ENCODE measurements at places on chromosomes 3 and 15.

- DNase-seq, result peak; percentile 80
Measured at GRCh38 chr3:136751316-136752171, 634 bp downstream of the STAG1 start.

DNA sequence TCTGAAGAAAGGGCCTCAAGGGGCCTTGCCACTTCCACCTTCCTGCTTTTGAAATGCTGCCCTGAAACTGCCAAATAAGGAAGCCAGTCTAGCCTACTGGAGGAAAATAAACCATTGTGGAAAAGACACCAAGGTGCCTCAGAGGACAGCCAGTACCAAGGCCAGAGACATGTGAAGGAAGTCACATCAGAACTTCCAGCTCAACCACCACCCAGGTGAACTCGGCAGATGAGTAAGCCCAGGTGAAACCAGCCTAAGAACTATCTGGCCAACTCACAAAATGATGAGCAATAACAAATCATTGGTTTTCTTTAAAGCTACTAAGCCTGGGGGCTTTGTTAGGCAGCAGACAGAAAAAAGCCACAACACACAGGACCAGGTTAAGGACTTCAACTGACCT is 103.0 kb downstream of the MAGI1 start:
- DNase-seq, result no peak

DNA sequence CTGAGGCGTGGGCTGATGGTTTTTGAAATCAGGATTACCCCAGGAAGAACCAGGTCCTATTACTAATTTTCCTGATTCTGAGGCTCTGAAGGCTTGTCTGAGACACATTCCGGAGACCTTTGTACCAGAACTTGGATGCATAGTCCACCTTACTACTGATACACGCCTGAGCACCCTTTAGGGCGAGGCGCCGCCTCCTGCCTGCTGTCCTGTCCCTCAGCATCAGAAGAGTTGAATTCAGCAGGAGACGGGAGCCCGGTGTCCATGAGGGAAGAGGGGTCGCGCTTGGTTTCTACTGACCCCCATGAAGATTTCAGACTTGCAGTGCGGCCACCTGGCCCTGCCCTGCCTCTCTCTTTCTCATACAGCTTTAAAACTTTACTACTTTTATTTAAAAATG is 49.9 kb downstream of the KLF13 start:
- DNase-seq, result no peak

GRCh38 chr15:82781349-82781748 is 24.5 kb downstream of the FSD2 start:
- DNase-seq, result no peak

DNA sequence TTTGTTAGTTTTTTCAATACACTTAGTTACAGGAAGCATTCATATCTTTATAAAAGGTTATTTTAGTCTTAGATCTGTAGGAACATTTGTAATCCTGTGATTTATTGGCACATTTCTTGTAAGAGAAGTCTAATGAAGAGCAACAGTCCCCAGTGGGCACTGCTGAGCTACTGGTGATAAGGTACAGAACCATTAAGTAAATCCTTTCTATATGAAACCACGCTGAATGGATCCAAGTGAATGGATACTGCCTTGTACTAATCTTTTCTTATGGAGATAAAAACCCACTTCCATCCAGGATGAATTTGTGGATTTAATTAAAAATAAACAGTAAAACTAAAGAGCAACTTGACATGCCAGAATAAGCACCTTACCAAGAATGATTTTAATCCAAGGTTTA is 64.0 kb downstream of the SHQ1 start:
- DNase-seq, result no peak

GRCh38 chr3:139313921-139314320 is 29.9 kb upstream of the MRPS22 start:
- DNase-seq, result no peak

GRCh38 chr3:11778248-11778647 is 68.4 kb downstream of the TAMM41 start:
- DNase-seq, result no peak

DNA sequence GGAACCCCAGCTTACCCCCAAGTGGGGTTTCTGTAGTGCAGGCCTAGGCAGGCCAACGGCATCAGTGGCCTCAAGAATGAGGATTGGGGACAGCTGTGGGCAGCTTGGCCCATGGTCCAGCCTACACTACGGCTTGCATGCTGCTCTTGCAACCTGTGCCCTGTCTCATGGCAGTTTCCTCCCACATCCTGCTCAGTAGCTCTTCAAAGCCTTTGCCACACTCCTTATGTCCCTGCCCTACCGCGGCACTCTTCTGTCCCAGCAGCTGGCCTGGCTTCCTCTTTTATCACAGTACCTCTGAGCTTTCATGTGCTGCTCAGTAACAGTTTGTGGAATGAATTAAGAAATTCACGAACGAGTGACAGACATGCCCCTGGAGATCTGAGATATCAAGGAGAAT is 431.0 kb downstream of the EPHB1 start:
- DNase-seq, result no peak

- no peak for DNase-seq
Measured at GRCh38 chr3:181943285-181943684, 231.6 kb downstream of the SOX2 start.

DNA sequence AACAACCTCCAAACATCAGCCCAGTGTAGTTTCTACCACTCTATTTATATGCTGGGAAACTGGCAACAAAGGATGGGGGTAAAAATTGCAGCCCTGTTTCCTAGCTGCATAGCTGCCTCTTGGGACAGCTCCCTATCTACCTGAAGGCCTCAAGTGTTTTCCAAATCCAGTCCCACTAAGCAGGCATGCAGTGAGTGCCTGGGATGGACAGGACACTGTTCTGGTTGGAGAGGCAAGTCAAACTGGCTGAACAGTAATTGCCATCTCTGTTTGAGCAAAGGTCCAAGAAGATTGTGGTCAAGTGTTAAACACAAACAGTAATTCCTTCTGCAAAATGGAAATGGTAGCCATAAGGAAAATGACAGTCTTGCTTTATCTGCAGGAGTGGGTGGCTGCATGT is 125.4 kb downstream of the FMN1 start:
- no peak for DNase-seq

DNA sequence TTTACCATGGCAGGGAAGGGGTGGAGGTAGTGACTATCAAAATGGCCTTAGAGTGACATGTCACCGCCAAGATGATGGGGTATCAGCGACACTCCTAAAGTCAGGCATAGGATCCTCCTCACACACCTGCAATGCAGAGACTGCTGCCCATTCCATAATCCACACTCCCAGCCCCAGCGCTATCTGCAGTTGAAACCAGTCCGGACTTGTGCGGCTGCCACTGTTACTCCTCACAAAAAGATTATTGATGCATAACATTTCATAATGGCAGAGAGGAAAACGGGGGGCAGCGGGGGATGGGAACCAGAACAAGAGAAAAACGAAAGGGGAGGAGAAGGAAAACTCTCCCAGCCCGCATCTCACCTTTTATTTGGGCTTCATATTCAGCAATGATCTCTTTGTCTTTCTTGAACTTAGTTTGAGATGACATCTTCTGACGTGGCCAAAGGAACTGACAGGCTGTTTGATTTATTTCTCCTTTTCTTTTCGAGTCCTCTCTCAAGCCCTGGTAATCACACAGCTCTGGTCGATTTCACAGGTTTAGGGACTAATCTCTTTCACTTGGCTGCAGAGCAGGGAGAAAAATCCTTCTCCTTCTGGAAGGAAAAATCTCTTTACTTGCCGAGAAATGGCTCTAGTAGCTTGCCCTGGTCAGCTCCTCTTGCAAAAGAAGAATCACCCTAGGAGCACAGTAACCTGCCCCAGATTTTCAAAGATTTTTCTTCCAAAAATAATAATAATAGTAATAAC is 749 bp downstream of the SRGAP3 start:
- DNase-seq, result no peak

GRCh38 chr3:120174811-120175539 is 80.7 kb upstream of the GSK3B start:
- no peak for DNase-seq

- DNase-seq, result no peak
Measured at GRCh38 chr3:156133076-156133475, 12.7 kb downstream of the KCNAB1 start.

DNA sequence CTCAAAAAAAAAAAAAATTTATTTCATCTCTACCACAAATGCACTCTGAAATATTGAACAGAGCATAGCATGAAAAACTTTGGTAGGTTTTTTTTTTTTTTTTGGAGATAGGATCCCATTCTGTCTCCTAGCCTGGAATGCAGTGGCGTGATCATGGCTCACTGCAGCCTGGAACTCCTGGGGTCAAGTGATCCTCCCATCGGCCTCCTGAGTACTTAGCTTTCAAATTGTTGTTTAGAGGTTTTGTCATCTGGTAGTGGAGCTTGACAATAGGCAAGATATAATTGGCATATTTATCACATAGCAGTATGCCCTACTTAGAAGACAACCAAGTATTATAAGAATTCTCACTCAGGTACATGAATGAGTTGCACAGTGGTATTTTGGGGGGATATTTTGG is 234.2 kb upstream of the ST8SIA2 start:
- no peak for DNase-seq

DNA sequence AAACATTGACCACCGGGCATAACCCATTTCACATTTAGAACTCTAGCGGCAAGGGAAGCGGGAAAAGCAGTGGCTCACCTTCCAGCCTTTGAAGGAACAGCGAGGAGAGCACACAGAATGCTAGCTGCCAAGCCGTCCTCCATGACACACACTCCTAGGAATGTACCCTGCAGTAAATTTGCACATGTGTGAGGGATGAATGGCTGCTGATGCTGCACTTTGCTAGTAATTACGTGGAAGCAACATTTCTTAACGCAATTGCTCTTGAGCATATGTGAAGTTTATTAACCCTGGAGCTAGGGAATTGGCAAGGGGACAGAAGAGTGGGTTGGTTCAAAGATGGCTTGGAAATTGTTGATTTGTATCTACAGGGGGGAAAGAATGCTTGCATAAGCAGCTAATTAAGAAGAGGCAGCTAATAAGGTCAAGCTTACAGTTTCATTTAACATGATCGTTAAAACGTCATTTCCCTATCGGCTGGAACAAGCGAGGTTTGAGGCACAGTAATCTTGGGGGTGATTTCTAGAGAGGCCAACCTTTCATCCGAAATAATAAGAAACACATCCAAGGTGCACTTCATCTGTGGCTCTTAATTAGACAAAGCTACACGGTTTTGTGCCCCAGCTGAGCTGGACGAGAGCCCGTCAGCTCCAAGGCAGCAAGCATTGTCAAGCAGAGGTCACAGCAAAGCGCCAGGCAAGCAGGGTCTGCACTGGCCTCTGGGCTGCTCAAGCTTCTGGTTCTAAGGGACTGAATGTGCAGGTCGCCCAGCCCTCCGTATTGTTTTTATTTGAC is 123.4 kb downstream of the CHSY1 start:
- DNase-seq, result peak; percentile 98

DNA sequence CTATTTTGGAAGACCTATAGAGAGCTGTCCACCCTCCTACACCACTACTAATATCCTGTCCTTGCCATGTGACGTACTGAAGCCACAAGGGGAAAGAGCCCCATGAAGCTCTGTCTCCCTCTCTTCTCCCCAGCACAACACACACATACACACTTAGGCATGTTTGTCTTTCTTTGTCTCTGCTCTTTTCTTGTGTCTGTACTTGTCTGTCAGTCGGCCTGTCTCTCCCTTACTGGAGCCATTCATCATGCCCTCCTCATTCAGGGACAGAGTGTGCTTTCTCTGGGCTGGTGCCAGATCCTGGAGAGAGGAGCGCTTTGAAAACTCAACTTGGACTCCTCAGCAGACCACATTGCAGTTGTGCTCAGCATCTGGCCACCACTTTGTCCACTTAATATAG is 47.6 kb downstream of the PSMD6 start:
- DNase-seq, result peak; percentile 29

GRCh38 chr3:109532257-109533216 is 195.2 kb upstream of the DPPA4 start:
- DNase-seq, result peak; percentile 64

DNA sequence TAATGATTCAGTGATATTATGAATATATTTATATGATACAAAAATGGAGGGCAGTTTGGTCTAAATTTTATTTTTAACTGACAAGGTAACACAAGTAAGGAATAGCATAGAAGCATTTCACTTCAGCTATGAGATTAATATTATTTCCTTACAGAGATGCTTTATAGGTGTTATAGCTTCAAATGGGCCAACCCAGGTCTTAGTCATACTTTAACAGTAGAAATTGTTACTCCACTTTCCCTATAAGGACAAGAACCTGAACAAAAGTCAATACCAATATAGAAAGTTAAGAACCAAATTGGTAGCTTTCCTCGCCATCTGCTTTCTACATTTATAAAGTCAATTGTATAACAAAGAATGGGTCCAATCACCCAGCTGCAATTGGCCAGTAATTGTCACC is 570.6 kb downstream of the FOXP1 start:
- DNase-seq, result no peak

GRCh38 chr3:189303584-189303983 is 131.8 kb downstream of the TPRG1 start:
- no peak for DNase-seq

DNA sequence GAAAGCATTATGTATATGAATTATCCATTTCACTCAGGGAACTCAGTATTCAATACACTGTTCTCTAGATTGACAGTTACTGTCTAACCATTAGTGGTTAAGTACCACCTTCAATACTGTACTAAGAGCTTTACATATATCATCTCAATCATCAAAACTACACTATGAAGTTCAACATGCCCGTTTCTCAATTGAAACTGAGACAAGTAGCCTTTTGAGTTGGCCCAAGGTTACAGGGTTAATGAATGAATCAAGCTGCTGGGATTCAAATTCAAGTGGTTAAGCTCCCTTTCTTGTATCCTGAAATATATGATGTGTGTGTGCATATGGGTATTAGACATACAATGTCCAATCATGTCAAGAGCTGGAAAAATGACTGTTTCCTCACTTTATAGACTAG is 5.8 kb downstream of the TASOR start:
- DNase-seq, result no peak

DNA sequence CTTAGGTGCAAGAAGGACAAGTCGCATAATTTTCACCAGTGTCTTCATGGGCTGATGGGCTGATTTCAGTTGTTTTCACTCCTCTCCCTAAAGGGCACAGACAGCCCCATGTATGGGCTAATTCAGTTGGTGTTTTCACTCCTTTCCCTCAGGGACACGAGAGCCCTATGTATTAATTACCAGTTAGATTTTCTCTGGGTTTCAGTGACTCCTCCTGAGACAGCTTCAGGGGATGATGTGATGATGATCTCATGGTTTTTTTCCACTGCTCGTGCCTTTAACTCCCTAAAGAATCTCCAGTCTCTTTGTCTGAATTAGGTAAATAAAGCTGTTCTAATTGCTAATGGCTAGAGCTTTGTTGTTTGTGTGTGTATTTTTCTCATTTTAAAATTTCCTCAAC is 9.9 kb downstream of the RAMAC start:
- DNase-seq, result no peak

- DNase-seq, result no peak
Measured at GRCh38 chr3:31291818-31292217, 240.9 kb upstream of the STT3B start.

- DNase-seq, result peak; percentile 65
Measured at GRCh38 chr15:39976291-39977274, 42.7 kb downstream of the EIF2AK4 start.

DNA sequence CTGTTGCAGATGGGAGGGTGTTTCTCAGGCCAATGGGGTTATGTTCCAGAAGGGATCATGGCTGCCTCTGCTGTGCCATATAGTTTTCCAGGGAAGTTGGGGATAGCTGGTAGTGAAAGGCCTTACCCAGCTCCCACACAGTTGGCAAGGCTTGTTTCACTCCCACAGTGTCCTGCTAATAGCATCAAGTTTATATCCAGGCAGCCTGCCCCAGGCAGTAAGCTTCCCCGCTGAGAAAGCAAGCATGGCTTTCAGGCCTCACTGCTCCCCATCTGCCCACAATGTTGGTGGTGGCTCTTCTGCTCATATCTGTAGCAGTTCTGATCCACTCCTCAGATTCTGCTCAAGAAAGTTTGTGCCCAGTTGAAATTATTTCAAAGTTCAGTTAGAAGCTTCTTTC is 50.9 kb upstream of the DCBLD2 start:
- DNase-seq, result no peak

- no peak for DNase-seq
Measured at GRCh38 chr3:136928240-136928639, 29.5 kb upstream of the IL20RB start.
